ENCODE measurements at places on chromosomes 13 and 19.

GRCh38 chr19:30856786-30857185, 484.6 kb downstream of the ZNF536 start:
- no peak for DNase-seq

GRCh38 chr13:34114581-34114980, 296.6 kb downstream of the RFC3 start:
- no peak for DNase-seq

DNA sequence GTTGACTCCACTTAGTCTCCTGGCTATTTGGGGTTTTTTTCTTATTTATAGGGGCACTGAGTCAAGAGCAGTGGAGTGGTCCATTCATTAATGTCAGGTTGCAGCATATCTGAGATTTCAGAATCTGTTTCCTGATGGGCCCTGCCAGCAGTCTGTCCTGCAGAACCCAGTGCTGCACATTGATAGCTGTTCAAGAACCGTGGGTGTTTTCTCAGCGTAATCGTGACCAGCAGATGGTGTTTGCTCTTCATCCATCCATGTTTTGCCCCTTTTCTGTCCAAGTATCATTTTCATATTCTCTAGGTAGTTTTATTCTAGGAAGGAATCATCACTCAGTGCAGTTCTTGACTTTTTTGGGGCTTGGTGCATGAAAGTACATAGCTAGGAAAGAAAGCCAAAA, 166.5 kb downstream of the ATP8A2 start:
- DNase-seq, result no peak

- no peak for DNase-seq
Measured at GRCh38 chr19:49420227-49420626, 3.0 kb downstream of the PTH2 start.

DNA sequence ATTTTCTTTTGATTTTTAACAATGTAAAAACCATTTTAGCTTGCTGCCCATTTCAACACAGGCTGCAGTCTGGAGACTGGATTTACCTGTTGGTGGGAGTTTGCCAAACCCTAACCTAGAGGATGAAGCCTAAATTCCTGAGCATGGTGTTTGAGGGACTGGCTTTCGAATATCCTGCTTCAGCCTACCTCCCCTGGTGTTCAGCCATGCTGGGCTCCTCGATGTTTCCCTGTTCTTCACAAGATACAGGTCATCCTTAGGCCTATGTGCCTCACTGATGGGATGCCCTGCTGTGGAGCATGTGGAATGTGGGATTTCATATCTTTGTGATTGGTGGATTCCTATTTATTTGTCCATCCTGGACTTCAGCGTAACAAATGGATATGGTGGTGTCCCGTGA, 20.4 kb upstream of the ERCC5 start:
- DNase-seq, result no peak

DNA sequence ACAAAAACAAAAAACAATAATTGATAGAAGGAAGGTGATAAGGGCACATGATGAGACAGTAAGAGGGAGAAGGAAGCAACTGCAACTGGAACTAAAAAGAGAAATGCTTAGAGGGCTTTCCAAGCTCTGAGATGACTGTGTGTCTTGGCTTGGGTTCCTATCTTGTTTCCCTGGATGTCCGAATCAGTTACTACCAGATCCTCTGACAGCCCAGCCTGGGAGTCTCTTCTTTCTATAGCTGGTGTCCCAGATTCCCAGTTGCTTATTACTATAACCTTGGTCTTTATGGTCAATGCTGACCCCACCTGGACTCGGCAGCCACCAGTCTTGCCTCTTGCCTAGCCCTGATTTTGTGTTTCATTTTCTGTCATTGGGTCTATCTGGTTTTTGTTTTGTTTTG, 116.4 kb downstream of the RFC3 start:
- DNase-seq, result no peak

GRCh38 chr13:85194482-85194881, 604.7 kb downstream of the SLITRK6 start:
- no peak for DNase-seq

DNA sequence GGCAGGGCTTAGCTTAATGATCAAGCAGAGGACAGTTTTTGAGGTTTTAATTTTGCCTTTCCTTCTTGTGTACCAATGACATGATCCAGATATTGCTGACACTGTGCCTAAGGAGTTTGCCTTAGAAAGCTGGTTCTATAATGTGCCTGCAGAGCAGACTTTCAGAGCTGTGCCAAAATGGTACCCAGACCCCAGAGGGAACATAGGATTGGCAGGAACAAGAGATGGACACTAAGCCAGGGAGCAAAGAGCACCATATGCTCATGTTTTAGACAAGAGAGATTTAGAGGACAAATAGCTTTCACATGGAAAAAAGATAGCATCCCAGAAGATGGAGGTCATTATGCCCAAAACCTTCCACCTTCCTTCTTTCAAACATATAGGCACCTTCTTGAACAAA, 1241.5 kb upstream of the SPRY2 start:
- DNase-seq, result no peak

- DNase-seq, result no peak
Measured at GRCh38 chr13:65943708-65944107, 1286.4 kb downstream of the PCDH9 start.

DNA sequence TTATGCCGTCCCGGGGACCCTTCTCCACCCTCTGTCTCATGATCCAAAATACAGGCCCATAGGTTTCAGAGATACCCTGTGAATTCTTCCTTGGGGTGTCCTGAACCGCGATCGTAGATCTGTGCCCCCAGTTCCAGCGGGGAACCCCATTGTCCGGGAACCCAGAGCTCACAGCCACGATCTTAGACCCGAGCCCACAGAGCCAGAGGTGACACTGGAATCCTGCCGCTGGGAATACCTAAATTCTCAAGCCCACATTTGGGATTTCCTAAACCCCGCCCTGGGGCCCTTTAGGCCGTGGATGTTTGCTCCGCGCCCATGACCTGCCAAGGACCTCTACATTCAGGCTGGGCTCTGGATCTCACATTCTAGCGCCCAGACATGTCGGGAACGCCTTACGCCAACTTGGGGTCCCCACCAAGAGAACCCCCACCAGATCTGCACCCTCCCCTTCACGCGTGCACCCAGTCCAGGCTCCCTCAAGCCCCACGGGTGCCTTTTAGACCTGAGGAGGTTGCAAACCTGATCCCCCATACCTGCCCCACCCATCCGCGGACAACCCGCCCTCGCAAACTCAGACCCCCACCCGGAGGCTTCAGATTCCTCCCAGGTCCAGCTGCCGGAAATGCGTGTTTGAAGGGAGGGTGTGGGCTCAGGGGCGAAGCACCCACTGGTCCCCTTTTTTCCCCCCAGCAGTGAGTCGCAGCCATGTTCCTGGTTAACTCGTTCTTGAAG, 605 bp downstream of the CAPNS1 start:
- no peak for DNase-seq

Measured in GM04504 (cell line).